ENCODE measurements at places on chromosomes 12 and 14.

GRCh38 chr14:85533023-85533860 lies 3.3 kb downstream of the FLRT2 start:
- DNase-seq, result no peak

- no peak for DNase-seq
Measured at GRCh38 chr14:93962701-93963601, 13.4 kb downstream of the ASB2 start.

DNA sequence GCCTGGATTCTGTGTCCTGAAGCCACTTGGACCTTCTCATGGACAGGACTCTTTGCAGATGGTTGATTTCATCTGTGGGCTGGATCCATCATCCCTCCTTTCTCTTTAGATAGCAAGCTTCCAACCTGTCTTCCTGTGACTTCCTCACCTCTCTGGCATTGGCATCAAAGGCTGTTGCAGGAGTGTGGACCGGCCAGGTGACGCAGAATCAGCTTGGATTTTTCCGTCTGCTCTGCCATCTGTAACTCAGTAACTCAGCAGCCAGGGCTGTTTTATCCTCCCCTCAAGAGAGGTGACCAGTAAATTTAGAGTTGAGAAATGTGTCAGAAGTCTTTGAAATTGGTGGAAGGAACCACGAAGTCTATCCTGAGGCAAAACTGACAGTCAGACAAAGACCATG lies 701.7 kb upstream of the TMEM132C start:
- DNase-seq, result no peak

- no peak for DNase-seq
Measured at GRCh38 chr14:104150136-104151025, 12.0 kb downstream of the KIF26A start.

GRCh38 chr12:122861587-122861970 lies 26.3 kb downstream of the HIP1R start:
- DNase-seq, result no peak

GRCh38 chr12:88432531-88433490 lies 147.5 kb downstream of the KITLG start:
- no peak for DNase-seq

- DNase-seq, result no peak
Measured at GRCh38 chr14:69615121-69615495, 3.7 kb downstream of the SUSD6 start.

DNA sequence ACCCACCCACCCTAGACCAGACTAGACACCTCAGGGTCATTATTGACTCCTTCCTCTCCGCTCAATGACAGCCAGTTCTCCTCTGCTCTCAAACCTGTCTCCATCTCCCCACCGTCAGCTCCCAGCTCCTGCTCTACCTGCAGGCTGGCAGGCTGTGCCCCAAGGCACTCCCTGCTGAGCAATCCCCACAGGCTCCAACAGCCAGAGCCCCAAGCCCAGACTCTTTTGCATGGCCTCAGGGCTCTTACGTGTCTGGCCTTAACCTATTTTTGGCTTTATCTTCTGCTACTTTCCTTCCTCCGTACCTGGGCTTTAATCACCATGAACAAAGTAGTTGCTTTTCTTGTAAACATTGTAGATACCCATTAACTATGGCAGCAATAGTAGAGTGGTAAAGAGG lies 162.9 kb upstream of the PRMT8 start:
- no peak for DNase-seq

GRCh38 chr12:76790564-76791552 lies 26.9 kb downstream of the ZDHHC17 start:
- no peak for DNase-seq

- DNase-seq, result no peak
Measured at GRCh38 chr12:88993651-88994050, 358.6 kb downstream of the DUSP6 start.

DNA sequence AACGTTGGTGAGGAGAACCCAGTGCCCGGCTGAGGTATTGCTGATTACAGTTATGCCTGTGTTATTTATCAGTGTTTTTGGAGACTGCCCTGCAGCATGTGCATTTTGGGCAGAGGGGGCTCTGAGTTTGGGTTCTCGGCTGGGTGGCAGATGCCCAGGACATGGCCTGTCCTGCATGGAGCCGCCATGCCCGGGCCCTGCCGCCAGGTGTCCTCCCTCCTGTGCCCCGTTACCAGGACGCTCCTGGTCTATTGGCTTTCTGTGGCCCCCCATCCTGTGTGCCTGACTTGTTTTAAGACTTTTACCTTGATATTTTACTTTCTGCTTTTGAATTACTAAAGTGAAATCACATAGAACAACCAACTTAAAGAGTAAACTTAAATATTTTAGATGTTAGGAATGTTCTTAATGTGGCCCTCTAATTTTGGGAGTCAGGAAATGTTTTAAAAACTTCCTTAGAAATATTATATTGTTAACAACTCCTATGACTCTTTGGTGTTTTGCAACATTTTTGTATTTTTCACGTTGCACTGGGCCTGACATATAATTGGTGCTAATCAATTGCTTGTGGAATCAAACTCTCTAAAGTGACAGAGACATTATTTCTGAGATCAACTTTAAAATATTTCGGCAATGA lies 51.8 kb downstream of the PRIMA1 start:
- DNase-seq, result no peak

- DNase-seq, result no peak
Measured at GRCh38 chr14:71103662-71104484, 196.6 kb downstream of the PCNX1 start.

GRCh38 chr14:102652194-102652593 lies 59.7 kb downstream of the RCOR1 start:
- no peak for DNase-seq

DNA sequence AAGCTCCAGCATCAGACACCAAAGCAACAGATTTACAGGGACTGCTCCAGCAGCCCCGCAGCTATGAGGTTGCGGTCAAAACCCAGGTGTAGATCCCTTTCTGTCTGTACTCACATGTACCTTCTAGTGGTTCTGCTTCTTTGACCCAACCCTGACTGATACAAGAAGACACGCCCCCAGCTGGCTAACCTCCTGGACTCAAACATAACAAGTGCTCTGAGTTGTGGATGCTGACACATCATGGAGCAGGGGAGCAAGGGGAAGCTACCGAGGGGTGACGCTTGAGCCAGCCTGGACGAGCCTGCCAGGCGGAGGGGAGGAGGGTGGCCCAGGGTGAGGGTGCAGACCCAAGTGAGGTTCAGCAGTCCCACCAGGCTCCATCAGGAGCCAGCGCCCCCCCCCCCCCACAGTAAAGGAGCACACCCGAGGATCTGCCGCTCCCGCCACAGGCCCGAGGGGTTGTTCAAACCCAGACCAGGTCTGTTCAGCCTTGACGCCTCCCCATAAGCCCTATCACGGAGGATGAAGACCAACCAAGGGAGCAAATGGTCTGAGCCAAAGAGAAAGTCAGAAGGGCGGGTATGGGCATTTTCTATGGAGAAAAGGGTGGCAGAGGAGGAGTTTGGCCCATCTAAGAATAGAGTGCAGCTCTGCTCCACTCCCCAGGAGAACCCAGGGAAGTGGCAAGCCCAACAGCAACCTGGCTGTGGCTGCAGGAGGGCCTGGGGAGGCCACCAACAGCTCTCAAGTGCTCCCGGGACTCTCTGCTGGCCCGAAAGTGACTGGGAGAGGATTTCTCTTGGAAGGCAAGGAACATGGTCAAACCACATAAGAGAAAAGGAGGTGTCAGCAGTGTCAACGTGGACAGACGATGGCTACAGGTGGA lies 229.4 kb downstream of the BCL11B start:
- DNase-seq, result no peak

DNA sequence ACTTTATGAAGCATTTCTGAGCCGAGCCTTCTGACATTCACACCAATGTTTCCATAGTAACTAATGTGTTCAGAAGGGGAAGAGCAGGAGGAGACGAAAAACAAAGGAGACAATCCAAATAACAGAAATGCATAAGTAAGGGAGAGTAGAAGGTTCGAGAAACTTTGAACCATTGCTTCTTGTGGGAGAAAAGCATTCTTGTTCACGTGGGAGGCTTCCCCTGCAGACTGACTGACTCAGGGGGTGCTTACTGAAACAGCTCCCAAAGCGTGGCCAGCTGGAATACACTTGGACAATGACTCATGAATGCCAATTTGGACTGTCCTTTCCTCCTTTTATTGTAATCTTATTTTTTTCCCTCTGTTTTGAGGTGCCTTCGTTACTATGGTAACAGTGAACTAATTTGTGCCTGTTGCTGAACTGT lies 73.9 kb downstream of the NEDD1 start:
- DNase-seq, result no peak

DNA sequence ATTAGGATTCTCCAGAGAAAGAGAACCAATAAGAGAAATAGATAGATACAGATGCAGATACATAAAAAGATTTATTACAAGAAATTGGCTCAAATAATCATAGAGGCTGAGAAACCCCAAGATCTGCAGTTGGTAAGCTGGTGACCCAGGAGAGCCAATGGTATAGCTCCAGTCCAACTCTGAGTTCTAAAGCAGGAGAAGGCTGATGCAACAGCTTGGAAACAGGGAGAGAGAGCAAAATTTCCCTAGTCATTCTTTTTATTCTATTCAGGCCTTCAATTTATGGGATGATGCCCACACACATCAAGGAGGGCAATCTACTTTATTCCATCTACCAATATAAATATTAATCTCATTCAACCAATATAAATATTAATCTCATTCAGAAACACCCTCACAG lies 218.2 kb downstream of the PRKD1 start:
- DNase-seq, result no peak

GRCh38 chr12:54216797-54217661 lies 28.2 kb upstream of the SMUG1 start:
- DNase-seq, result peak; percentile 14

- DNase-seq, result no peak
Measured at GRCh38 chr12:108995370-108995992, 25.4 kb downstream of the SVOP start.

- DNase-seq, result no peak
Measured at GRCh38 chr14:55361190-55361589, 50.4 kb downstream of the ATG14 start.

- DNase-seq, result no peak
Measured at GRCh38 chr14:43005807-43006206, 1399.1 kb downstream of the LRFN5 start.

GRCh38 chr12:39103552-39104165 lies 198.3 kb upstream of the CPNE8 start:
- DNase-seq, result no peak

GRCh38 chr12:7793211-7793610 lies 4.0 kb downstream of the NANOG start:
- no peak for DNase-seq

GRCh38 chr12:59322473-59322872 lies 273.4 kb upstream of the SLC16A7 start:
- no peak for DNase-seq

DNA sequence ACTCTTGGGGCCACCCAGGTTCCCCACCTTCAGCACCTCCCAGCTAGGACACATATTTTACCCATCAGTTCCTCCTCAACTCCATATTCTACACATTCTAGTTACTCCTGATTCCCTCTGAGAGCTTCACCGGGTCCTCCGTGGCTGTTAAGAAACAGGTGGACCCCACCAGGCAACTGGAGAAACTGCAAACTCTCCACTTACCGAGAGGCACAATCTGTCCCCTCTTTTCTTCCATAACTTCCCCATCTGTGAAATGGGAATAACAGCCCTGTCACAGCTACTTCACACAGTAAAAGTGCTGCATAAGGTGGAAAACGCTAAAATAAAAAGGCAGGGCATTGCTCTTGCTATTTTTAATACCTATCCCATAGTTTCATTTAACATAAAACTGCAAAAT lies 1.5 kb downstream of the SLC7A8 start:
- DNase-seq, result no peak

DNA sequence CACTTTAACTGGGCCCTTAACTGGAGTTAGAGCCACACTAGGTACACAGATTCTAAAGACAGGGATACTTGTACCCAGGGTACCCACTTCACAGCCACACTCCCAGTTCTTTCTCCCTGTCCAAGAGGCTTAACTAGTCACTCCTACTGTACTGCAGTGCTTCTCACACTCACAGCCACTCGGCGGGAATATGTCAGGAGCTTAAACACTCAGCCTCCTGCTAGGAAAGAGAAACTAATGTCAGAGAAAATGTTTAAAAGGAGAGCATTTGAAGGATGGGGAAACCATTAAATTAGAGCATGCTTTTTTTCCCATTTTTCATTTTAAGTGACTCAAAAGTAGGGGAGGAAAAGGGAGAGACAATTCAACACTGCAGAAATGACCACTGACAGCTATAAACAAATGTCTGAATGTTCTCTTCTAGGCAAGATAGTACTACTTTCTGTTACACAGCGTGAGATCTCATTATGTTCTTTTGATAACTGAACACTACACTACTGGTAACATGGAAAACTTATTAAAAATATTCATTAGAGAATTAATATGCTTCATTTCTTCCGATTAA lies 22.9 kb upstream of the MDM1 start:
- DNase-seq, result no peak

DNA sequence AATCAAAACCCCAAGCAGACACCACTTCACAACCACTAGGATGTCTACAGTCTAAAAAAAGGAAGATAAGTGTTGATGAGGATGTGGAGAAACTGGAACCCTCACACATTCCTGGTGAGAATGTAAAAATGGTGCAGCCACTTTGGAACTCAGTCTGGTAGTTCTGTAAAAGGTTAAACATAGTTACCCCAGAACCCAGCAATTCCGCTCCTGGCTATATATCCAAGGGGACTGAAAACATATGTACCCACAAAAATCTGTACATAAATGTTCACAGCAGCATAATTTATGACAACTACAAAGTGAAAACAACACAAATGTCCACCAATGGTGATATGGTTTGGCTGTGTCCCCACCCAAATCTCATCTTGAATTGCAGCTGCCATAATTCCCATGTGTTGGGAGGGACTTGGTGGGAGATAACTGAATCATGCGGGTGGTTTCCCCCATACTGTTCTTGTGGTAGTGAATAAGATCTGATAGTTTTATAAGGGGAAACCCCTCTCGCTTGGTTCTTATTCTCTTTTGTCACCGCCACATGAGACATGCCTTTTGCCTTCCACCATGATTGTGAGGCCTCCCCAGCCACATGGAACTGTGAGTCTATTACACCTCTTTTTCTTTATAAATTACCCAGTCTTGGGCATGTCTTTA lies 46.8 kb downstream of the PRKAB1 start:
- no peak for DNase-seq

GRCh38 chr12:59668674-59669073 lies 72.8 kb downstream of the SLC16A7 start:
- no peak for DNase-seq

DNA sequence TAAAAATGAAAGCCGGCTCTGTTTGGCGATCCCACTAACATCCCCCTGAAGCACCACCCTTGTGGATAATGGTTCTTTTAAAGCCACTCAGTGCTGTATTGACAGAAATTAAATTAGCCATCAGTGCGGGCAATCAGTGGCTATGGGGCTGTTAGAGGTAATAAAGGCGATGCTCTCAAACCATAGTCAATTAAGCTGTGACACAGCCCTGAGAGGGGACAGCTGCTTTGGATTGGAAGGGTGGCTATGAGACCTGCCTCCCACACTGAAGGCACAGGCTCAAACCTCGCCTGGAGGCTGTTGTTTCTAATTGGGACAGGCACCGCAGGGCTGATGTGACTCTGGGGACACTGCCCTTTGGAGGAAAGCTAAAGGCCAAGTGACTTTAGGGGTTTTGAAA lies 562.2 kb downstream of the VRK1 start:
- no peak for DNase-seq

Measured in activated naive CD4-positive, alpha-beta T cell (primary cell).